Aorta (tissue), 5 donors: ENCODE measurements at places on chromosomes 6 and 20. TPM values are rescaled to one million over a fixed set of nuclear protein-coding genes. Genes with fewer than 3 reads are reported as not detected.

MROH8 gene
- 3.4 TPM for total RNA-seq

ABHD16B gene
- total RNA-seq = not detected

DNA sequence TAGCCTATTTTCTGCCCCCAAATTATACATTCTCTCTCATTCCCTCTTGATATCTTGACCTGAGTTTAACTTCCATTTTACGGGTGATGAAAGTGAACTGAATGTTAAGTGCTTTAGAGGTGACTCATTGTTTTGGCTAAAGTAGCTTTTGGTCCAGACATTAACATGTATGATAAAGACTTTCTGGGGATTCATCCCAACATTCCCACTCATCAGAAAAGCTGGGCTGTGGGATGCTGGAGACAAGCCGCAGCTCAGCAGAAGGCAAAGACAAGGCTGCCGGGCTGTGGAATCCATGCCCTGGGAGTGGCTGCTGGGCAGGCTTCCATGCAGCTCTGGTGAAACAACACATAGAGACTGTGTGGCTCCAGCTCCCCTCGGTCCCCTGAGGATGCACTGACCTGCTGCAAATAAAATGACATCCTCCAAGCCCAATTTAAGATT, 89.9 kb upstream of the SYNDIG1 start:
- peak; percentile 78 for DNase-seq
- H3K36me3 ChIP-seq = no peaks in the 10 kb centered on the region
- H3K4me3 ChIP-seq = no peak overlapping the region
- peak overlapping the region; percentile 88 for H3K27ac ChIP-seq

GRCh38 chr20:13784271-13784892, 337 bp downstream of the ESF1 start:
- H3K36me3 ChIP-seq = no peaks in the 10 kb centered on the region
- H3K4me3 ChIP-seq = peak overlapping the region; percentile 69
- H3K27me3 ChIP-seq = no peaks in the 10 kb centered on the region
- H3K27ac ChIP-seq = no peak overlapping the region
- DNase-seq = peak; percentile 42
- peaks cover 6% of the 10 kb centered on the region for H3K4me1 ChIP-seq

DNA sequence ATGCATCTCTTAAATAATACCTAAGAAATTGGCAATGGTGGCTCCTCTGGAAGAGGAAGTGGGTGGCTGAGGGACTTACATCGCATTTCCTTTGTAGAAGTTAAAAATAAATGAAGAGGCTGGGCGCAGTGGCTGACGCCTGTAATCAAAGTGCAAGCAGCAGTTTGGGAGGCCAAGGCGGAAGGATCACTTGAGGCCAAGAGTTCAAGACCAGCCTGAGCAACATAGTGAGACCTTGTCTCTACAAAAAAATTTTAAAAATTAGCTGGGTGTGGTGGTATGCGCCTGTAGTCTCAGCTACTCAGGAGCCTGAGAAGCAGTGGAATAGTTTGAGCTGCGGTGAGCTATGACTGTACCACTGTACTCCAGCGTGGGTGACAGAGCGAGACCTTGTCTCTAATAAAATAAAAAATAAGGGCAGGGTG, 12.2 kb upstream of the NCOA3 start:
- H3K27ac ChIP-seq = no peak overlapping the region
- H3K4me1 ChIP-seq = no peaks in the 10 kb centered on the region
- no peak overlapping the region for H3K4me3 ChIP-seq
- H3K27me3 ChIP-seq = no peaks in the 10 kb centered on the region
- DNase-seq = peak; percentile 75

- no peaks in the 10 kb centered on the region for H3K27me3 ChIP-seq
- H3K27ac ChIP-seq = no peak overlapping the region
- no peak overlapping the region for H3K4me3 ChIP-seq
- H3K4me1 ChIP-seq = no peaks in the 10 kb centered on the region
- no peaks in the 10 kb centered on the region for H3K36me3 ChIP-seq
Measured at GRCh38 chr20:50071039-50071888, 41.7 kb downstream of the UBE2V1 start.

PSMB8 gene
- 58.4 TPM for total RNA-seq

COL21A1 gene
- 22.5 TPM for total RNA-seq

GRCh38 chr6:31920811-31921210, 6.7 kb upstream of the C2 start:
- H3K27me3 ChIP-seq = no peaks in the 10 kb centered on the region
- DNase-seq = peak; percentile 6
- H3K27ac ChIP-seq = no peak overlapping the region
- H3K4me3 ChIP-seq = no peak overlapping the region

DNA sequence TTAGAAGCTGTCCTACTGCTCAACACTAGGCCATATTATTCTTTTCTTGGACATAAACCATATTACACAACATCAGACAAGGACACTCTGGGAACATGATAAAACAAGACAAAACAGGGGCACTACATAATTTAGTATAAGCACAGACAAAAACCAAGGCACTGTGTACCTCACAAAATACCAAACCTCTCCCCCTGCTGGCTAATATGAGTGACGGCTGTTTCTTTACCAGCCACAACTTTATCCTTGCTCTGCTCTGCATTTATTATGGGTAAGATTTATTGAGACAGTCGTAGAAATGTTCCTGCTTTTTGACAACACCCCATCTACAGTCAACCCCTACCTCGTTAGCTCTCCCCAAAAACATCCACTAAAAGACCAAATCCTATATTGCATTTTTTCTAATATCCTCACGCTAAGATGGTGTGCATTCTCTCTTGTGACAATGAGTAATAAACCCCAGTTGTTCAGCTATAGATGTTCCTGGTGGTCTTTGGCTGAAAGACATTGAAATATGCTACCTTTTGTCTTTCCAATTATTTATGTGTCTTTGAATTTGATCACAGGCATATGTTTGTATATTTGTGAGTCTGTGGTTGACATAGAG, 23.8 kb upstream of the POLR1H start:
- H3K27ac ChIP-seq = no peak overlapping the region
- H3K36me3 ChIP-seq = no peaks in the 10 kb centered on the region
- no peak overlapping the region for H3K4me3 ChIP-seq
- no peak for DNase-seq
- no peaks in the 10 kb centered on the region for H3K27me3 ChIP-seq

DNA sequence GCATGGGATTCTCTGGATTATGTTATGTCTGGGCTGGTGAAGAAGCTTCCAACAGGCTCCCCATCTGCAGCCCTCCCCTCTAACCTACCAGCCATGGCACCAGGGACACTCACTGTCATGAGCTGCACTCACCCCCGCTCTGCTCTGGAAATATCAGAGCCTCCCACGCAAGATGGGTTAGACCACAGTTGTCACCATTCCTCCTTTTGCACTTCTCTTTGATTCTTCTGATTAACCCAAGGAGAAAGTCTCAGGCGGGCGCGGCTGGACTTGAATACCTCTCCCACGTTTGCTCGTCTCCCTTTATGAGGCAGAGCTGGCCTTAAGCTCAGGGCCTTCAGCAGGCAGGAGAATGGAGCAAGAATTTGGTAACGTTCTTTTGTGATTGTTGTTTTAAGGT, 128.1 kb downstream of the CEBPB start:
- H3K27ac ChIP-seq = no peak overlapping the region
- no peaks in the 10 kb centered on the region for H3K27me3 ChIP-seq
- DNase-seq = peak; percentile 40
- no peaks in the 10 kb centered on the region for H3K4me1 ChIP-seq
- no peak overlapping the region for H3K4me3 ChIP-seq
- no peaks in the 10 kb centered on the region for H3K36me3 ChIP-seq

SEMG1 gene
- not detected for total RNA-seq

NTSR1 gene
- total RNA-seq = not detected

GRCh38 chr6:112413780-112414179, 66.7 kb downstream of the RFPL4B start:
- DNase-seq = no peak
- no peaks in the 10 kb centered on the region for H3K36me3 ChIP-seq
- no peaks in the 10 kb centered on the region for H3K27me3 ChIP-seq
- no peak overlapping the region for H3K4me3 ChIP-seq

RNF39 gene
- total RNA-seq = not detected

DNA sequence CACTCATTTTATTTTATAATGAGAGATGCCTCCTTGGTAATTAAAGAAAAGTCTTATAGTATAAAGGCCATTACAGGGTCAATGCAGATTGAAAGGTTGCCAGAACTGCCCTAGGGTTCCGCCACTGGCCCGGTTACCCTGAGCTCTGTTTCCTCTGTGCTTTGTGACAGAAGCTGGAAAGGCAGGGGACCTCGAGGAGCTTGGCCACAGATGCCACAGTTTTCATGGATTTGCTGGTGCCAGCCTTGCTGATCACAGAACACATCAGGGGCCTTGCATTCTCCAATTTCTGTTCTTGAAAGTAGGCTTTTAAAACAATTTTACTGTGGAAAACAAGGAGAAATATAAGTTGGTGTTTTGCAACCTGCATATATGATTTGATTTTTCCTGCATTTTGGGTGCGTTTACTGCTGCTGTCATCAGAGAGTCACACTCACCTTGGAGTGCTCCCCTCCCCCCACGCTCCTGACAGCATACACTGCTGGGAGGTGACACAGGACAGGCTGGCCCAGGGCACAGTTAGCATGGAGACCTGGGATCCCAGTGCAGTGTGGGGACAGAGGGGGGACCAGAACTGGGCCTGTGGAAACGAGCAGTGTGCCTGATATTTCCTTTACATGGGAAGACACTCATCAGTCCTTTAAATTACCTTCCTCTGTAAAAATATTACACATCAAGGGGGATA, 142.8 kb downstream of the CFAP61 start:
- no peaks in the 10 kb centered on the region for H3K27me3 ChIP-seq
- H3K27ac ChIP-seq = no peak overlapping the region
- H3K36me3 ChIP-seq = no peaks in the 10 kb centered on the region
- no peaks in the 10 kb centered on the region for H3K4me1 ChIP-seq
- DNase-seq = no peak

ENPP1 gene
- total RNA-seq = 35.2 TPM

ZNF165 gene
- 0.42 TPM for total RNA-seq

GRCh38 chr6:100680163-100680562, 201.0 kb downstream of the ASCC3 start:
- H3K4me3 ChIP-seq = no peak overlapping the region
- H3K27me3 ChIP-seq = no peaks in the 10 kb centered on the region
- no peaks in the 10 kb centered on the region for H3K36me3 ChIP-seq
- no peak for DNase-seq
- H3K4me1 ChIP-seq = no peaks in the 10 kb centered on the region

- no peak for DNase-seq
- H3K4me3 ChIP-seq = no peak overlapping the region
- H3K27ac ChIP-seq = no peak overlapping the region
- H3K36me3 ChIP-seq = no peaks in the 10 kb centered on the region
- H3K27me3 ChIP-seq = no peaks in the 10 kb centered on the region
- no peaks in the 10 kb centered on the region for H3K4me1 ChIP-seq
Measured at GRCh38 chr20:54665812-54666211, 190.4 kb downstream of the DOK5 start.

BPIFB2 gene
- total RNA-seq = not detected

- H3K4me3 ChIP-seq = no peak overlapping the region
- DNase-seq = no peak
- no peak overlapping the region for H3K27ac ChIP-seq
- H3K36me3 ChIP-seq = no peaks in the 10 kb centered on the region
- peaks cover 11% of the 10 kb centered on the region for H3K4me1 ChIP-seq
Measured at GRCh38 chr20:9177278-9177677, 108.4 kb downstream of the PLCB4 start.

- no peaks in the 10 kb centered on the region for H3K36me3 ChIP-seq
- no peak overlapping the region for H3K4me3 ChIP-seq
- DNase-seq = no peak
- H3K27me3 ChIP-seq = no peaks in the 10 kb centered on the region
- H3K27ac ChIP-seq = no peak overlapping the region
Measured at GRCh38 chr6:80211286-80211685, 104.8 kb downstream of the BCKDHB start.
